Memory B cell (primary cell): ENCODE measurements at places on chromosomes 16 and 17.

- DNase-seq: no peak
Observed at GRCh38 chr17:27559506-27560481, 71.2 kb upstream of the LGALS9 start.

- no peak for DNase-seq
Observed at GRCh38 chr16:84478172-84478947, 26.1 kb downstream of the MEAK7 start.

DNA sequence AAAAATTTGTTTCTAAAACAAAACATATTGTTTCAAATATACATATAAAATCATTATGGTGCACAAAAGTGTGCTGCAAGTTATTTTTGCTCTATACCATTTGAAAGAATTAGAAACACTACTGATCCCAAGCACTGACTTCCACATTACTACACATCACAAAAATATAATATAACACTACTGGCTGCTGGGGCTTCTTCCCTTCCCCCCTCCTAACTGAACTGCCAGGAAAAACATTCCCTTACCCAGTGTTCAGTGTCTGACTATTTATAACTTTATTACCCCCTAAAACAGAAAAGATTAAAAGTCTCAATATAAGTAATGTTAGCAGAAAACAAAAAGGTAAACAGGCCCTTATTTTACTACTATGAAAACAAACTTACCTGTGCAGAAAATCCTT lies 36.9 kb downstream of the GPATCH8 start:
- DNase-seq: no peak

GRCh38 chr16:27402569-27402963 lies 592 bp downstream of the IL21R start:
- no peak for DNase-seq

DNA sequence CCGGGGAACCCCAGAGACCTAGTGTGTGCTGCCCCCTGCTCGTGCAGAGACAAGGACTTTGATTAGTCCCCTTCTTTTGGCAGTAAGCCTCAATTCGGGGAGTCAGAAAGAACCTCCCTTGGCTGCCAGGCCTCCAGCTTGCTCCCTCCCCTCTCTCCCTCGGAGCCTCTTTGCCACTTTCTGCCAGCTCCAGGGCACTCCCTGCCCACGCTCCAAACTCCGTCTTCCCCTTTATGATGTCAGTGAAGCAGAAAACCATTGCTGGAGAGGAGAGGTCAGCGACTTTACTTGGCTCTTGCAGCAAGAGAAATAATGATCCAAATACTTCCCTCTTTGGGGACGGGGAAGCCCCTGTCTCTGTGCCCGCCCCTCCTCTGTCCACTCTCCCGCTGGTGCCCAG lies 28.1 kb downstream of the TTYH2 start:
- DNase-seq: no peak

DNA sequence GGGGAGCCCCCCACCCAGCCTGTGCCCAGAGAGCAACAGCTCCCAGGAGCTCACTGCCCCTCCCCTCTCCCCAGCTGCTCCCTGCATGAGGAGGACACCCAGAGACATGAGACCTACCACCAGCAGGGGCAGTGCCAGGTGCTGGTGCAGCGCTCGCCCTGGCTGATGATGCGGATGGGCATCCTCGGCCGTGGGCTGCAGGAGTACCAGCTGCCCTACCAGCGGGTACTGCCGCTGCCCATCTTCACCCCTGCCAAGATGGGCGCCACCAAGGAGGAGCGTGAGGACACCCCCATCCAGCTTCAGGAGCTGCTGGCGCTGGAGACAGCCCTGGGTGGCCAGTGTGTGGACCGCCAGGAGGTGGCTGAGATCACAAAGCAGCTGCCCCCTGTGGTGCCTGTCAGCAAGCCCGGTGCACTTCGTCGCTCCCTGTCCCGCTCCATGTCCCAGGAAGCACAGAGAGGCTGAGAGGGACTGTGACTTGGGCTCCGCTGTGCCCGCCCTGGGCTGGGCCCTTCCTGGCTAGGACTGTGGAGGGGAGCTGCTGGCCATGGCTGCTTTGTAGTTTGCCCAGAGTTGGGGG lies 584 bp downstream of the TCAP start:
- DNase-seq: no peak
